ENCODE measurements at places on chromosomes 11 and 22.
A peak's percentile ranks its signal among the peaks of the same experiment; 100 is the strongest.

DNA sequence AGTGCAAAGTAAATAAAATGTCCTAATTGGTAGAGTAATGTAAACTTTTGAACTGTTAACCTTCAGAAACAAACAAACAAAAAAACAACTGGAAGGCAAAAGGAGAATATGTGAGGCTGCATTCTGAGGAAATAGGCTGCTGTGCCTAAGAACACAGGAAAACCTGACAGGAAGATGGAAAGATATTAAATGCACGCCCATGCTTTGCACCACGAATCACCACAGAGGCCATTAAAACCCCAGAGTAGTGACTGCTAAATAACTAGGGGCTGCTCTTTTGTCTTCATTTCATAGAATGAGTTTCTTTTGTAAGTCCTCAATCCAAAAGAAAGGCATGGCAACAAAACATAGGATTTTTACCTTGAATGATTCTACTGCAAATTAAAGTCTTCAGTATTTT is 436.0 kb downstream of the RAB38 start:
- DNase-seq: no peak

DNA sequence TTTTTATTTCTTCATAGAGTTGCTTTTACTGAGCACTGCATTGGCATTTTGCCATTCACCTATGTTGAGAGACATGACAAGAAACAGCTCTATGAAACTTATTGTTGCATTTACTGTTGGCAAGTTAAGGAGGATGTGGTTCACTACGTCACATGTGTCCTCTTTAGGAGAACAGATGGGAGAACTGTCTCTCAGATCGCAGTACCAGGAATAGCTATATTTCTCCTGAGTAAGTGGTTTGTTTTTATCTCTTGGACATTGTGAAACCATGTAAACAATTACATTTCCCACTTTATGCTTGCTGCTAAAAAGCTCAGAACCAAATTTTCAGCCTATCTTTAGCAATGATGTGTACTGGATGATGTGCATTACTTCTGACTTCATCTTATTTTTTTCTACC is 34.8 kb upstream of the PSMA1 start:
- no peak for DNase-seq

- no peak for DNase-seq
Measured at GRCh38 chr22:49933236-49934159, 15.1 kb downstream of the CRELD2 start.

DNA sequence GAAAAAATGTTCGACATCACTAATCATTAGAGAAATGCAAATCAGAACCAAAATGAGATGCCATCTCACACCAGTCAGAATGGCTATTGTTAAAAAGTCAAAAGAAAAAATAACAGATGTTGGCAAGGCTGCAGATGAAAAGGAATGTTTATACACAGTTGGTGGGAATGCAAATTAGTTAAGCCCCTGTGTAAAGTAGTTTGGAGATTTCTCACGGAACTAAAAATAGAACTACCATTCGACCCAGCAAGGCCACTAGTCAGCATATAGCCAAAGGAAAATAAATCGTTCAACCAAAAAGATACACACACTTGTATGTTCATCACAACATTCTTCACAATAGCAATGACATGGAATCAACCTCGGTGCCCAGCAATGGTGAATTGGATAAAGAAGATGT is 503.2 kb downstream of the OPCML start:
- no peak for DNase-seq

DNA sequence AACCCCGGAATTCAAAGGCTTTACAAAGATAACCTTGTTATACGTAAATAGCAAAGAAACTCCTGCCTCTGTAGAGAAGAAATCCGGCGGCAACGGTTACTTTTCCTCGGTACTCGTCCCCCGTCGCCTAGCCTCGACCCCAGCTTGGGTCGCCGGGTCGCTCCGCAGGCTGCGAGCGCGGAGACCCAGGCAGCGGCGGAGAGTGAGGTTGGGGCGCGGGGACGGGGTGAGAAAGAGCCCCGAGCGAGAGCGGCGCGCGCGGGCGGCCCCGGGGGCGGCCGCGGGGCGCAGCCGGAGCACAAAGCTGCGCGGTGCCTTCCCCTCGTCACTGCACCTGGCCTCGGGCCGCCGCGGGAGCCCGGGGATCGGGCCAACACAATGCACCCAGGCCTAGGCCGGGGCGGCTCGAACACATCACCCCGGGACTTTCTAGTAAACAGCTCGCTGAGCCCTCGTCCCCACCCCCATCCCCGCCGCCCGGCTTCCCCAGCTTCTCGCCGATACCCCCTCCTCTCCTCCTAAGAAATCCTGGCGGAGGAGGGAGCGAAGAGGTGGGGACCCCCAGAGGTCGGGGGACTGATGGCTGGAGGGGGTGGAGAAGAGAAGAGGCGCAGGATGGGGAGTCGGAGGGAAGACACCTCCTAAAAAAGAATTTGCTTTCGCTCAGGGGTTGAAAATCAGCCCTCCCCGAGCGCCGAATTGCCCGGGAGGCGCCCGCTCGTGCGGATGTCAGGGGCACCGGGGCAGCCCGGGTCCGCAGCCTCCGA is 845 bp downstream of the MPPED2 start:
- DNase-seq: peak; percentile 72

GRCh38 chr11:45384711-45385241 is 98.6 kb upstream of the SYT13 start:
- no peak for DNase-seq

DNA sequence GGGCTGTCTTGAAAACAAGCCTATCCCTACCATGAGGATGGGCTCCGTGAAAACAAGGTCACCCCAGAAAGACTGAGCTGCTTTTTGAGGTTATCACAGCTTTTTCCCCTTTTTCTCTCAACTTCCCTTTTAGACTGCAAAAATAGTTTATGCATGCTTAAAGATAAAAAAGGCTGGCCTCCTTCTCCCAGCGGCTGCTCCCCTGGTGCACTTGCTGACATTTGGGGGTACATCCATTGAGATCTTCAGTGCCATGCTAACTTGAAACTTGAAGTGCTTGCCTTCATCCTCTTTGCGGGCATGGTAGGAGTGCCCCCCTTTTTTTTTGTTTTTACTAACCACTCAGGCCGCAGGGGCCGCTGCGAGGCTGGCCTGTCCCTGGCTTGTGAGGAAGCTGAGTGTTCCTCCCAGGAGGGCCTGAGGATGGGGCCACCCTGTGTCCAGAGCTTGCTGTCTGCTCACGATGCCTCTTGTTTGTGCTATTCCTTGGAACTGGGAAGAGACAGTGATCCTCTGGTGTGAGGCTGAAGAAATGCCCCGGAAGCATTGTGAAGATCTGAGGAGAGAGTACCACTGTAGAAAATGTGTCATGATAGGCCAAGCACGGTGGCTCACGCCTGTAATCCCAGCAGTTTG is 2.2 kb downstream of the TANGO2 start:
- no peak for DNase-seq

GRCh38 chr11:36628765-36629244 is 30.8 kb upstream of the RAG2 start:
- peak; percentile 63 for DNase-seq

DNA sequence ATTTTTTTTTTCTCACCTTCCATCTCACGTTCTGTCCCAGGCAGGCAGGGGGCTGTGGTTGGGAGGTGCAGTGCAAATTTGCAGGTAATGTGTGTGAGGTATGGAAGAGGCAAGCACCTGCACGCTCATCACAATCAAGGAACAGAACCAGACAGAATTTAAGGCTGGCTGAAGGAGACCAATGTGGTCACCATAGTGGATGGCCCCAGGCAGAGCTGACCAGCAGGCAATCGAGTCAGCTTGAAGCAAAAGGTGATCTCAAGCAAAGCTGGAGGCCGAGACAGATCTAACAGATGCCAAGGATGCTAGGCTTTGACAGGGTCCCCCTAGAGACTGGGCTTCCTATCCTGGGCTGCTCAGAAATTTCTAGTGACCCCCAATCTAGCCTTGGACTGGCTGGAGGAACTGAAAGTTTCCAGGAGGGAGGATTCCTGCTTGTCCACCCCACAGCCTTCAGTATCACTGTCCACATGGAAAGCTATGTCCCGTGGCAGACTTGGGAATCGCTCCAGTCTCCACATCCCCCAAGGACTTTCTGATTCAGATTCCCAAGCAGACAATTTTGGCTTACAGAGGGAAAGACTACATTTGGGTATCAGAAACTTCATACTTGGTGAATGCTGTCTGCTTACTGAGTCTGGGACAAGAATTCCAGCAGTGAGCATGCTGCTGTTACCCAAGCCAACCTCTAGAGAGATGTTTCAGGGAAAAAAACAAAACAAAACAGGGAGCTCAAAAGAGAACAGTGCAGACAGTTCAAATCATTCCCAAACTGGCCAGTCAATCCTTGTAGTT is 9.0 kb upstream of the MICAL3 start:
- no peak for DNase-seq

- DNase-seq: no peak
Measured at GRCh38 chr22:32352681-32353080, 5.0 kb upstream of the RFPL3 start.

DNA sequence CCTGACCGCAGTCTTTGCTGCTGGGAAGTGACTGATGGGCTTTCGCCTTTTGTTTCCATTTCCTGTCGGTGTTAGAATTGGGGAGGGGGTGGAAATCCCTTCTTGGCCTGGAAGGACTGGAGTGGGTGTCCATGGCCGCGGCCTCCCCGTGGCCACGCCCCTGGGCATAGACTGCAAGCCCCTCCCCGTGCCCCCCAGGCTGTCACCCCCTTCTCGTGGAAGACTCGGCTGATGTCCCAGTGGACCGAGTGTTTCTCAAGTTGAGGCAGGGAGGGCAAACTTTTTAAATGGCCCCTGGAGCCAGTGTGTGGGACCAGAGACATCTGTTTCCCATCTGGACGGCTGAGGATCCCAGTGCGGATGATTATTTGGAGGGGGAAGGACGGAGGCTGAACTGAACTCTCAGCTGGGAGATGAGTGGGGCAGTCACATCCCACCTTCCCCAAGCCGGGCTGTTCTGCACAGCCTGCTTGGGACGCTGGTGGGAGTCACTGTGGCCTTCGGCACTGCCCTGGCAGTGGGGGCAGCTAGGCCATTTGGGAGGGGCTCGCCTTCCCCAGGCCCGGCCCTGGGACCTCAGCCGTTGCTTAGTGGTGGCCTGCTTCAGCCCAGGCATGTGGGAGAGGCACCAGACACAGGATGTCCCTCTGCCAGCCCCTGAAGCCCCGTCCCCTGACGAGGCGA is 1.6 kb downstream of the CD81 start:
- DNase-seq: no peak

DNA sequence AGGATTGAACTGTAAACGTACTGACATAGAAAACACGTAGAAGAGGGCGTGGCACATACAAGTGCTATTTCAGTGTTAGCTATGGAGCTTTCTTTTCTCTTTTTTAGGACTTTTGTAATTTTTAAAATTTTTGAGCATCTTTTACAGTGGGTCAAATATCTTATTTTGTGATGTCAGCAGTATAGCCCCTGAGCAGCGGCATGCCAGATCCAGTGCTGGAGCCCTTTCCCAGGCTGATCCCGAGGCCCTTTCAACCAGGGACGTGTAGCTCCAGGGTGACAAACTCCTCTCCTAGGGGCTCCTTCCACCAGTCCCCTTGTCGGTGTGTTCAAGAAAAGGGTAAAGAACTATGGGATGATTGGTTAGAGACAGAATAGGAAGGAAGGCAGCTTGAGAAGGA is 777.0 kb downstream of the NTM start:
- DNase-seq: no peak

DNA sequence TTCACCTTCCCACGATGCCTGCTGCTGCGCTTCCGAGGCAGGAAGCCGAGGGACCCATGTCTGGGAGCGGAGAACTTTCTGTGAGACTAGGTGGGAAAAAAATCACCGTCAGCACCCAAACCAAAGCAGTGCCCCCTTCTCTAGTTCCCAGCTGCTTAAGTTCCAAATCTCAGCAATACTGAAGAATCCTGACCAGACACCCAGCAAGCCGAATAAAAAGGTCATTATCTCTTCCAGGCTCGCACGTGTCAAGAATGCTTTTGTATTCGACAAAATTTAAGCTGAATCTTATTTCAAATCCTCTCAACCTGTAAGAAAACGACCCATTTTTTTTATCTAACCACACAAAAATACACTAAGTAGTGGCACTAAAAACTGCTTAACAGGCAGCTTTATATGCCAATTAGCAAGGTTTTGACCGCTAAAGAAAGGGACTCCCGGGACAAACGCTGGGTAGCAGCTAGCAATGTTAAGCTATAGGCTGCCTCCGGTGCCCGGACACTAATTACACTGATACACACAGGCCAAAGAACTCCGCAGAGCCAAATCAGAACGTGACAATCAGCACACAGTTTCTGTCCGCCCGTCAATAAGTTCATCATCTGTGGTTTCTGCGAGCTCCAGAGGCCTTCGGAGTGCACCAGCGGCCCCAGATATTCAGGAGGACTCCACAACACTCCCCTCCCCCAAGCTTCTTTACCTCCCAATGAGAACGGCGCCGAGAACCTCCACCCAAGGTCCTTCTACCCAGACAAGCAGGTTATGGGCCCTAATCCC is 728 bp downstream of the RPL3 start:
- DNase-seq: no peak

- peak; percentile 82 for DNase-seq
Measured at GRCh38 chr11:118194835-118195627, 18.6 kb upstream of the SCN2B start.

GRCh38 chr11:69131644-69132300 is 24.0 kb upstream of the SMIM38 start:
- DNase-seq: no peak

- no peak for DNase-seq
Measured at GRCh38 chr11:82937554-82937953, 36.0 kb downstream of the DDIAS start.

DNA sequence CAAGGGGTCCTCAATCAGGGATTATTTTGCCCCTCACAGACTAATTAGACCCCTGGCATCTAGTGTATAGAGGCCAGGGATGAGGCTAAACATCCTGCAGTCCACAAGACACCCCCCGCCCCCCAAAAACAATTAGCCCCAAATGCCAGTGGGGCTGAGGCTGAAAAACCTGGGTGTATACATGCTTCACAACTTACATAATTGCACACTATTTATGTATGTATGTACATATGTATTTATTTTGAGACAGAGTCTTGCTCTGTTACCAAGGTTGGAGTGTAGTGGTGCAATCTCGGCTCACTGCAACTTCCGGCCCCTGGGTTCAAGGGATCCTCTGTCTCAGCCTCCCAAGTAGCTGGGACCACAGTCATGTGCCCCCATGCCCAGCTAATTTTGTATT is 28.8 kb upstream of the SHANK2 start:
- DNase-seq: no peak

DNA sequence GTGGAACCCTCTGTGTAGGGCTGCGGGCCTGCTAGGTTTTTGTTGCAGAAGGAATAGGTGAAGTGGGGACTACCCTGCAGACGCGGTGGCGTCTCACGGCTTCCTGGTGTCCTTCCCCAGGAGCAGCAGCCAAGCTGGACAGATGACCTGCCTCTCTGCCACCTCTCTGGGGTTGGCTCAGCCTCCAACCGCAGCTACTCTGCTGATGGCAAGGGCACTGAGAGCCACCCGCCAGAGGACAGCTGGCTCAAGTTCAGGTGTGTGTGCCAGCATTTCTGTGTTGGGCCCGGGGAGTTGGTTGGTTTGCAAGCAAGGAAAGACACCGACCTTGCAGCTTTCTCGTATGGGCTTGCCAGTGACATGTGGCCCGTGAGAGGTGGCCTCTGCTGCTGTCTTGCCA is 15.3 kb downstream of the TAB1 start:
- no peak for DNase-seq

DNA sequence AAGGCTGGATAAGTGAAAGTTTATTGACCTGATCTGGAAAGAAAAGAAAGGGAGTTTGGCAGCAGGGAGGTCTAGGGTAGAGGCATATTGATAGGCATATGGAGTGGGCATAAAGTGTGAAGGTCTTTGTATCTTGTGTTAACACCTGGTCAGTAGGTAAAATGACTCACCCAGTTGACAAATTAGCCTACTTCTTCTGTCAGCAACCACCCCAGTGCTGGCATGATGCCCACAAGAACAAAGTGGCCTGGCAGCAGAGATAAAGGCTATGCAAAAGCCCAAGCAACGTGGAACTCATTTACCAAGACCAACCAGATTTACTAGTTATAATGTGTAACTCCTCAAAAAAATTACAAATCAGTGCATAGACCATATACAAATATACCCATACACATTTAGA is 4.9 kb downstream of the OR10A3 start:
- DNase-seq: no peak
